ENCODE measurements at places on chromosomes 3 and 15. TPM values are rescaled to one million over a fixed set of nuclear protein-coding genes. Genes with fewer than 3 reads are reported as not detected.

- DNase-seq, result peak; percentile 69
These were observed 26.1 kb downstream of the FNDC3B start for GRCh38 chr3:172065527-172065926.

GRCh38 chr3:78041486-78041885 lies 1001.6 kb downstream of the ROBO2 start:
- no peak for DNase-seq

The ZPLD1 gene
- 0.02 TPM for polyA plus RNA-seq

The DAZL gene
- not detected for polyA plus RNA-seq

The TMC3 gene
- polyA plus RNA-seq, result not detected

Data from AG04450 (cell line).